Skin of body (tissue), 3 donors: ENCODE measurements at places on chromosomes 1 and 21. TPM values are rescaled to one million over a fixed set of nuclear protein-coding genes. Genes with fewer than 3 reads are reported as not detected.

DNA sequence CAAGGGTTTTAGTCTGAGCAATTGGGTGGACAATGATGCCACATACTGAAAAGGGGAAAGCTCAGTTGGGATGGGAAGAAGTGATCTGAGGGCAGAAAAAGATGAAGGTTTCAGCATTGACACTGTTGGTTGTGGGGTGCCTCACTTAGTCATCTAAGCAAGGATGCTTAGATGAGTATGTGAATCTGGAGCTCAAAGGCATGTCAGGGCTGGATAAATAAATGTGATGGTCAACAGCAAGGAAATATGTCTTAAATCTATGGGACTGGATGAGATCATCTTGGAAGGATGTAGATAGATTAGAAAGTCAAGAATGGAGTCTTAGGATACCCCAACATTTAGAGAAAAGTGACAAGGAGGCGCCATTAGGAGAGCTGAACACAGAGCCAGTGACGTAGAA, 114.6 kb downstream of the ZBTB18 start:
- no peak for DNase-seq

GRCh38 chr1:10935724-10936123, 76.7 kb upstream of the TARDBP start:
- DNase-seq, result no peak

DNA sequence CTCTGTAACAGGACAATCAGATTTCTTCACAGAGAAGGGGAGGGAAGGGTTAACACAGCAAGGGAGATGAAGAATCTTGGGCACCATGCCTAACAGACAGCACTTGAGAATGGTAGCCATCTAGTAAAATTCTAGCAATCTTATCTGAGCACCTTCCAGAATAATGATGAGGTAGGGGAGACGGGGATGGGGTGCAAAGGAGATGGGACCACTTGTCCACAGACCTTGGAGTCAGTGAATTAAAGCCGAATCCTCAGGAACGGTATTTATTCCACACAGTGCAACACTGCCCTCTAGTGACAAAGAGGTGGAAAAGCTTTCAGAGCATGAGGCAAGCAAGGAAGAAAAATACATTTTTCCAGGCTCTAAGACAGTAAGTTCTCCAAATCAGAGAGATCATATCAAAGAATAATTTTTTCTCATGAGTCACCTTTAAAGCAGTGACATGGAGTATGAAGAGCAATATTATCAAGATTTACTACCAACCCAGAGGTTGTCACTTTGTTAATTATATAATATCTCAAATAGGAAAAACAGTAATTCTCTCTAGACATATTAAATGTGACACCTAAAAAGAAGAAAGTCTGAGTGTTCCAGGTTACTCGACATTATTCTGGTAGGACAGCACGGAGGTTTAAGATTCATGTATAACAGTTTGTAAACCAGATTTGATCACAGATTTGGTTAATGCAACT, 43.3 kb upstream of the LPAR3 start:
- DNase-seq, result peak; percentile 59

The ARID1A gene
- 50.4 TPM for total RNA-seq
